Adipocyte (in vitro differentiated cells): ENCODE measurements at places on chromosomes 1 and 21.

GRCh38 chr1:7869136-7869920 is 16.5 kb upstream of the UTS2 start:
- DNase-seq: no peak

DNA sequence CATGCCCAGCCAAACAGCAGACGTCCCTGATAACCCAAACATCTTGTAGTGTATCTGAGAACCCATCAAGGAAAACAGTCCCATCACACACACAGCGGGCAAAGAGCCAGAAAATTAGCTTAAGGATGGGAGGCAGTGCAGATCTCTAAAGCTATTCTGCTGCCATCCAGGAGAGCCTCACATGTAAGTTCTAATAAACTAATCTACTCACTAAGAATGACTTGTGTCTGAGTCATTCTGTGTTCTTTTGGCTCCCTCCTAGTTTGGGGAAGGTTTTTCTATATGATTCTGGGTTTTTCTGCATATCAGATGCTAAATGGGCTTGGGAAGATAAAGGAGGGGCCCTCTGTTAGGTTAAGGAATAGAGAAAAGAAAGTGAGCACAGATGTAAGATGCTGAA is 162.8 kb downstream of the HUNK start:
- DNase-seq: no peak

GRCh38 chr1:41475859-41476567 is 8.5 kb downstream of the EDN2 start:
- DNase-seq: peak; percentile 33

GRCh38 chr1:12230549-12231275 is 882 bp downstream of the VPS13D start:
- DNase-seq: peak; percentile 70
